ENCODE measurements at places on chromosomes 5 and 9.

DNA sequence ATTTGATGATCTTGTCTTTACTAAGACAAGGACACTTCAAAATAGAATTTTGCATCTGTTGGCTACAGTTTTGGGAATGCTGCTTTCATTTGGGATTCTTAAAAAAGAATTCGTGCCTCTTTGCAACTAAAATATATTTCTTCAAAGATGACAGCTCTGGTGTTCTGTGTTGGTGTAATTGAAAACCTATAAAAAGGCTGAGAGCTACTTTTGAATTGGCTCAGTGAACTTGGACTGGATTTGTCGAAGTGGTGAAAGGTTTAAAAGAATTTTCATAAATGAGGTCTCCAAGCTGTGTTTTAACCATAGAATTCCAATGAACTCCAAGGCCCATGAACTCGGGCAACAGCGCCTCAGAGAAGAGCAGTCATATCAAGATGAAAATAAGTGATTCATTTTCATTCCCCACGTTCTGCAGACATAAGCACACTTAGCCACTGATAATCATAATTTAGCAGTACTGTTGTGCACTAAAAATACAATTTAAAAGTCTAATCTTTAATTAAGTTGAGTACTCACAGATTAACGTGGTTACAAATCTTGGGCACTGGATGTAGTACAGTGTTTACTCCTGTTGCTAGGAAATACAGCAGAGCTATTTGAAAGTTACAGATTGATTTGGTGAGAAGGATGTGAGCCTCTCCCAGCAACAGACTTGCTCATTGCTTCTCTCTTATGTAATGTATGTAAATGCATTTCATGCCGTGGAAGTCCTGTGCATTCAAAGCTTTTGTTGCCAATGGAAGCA, 10.9 kb downstream of the SNCAIP start:
- no peak for DNase-seq

- DNase-seq = no peak
These were observed 166.3 kb downstream of the ATP10B start for GRCh38 chr5:160685695-160686094.

DNA sequence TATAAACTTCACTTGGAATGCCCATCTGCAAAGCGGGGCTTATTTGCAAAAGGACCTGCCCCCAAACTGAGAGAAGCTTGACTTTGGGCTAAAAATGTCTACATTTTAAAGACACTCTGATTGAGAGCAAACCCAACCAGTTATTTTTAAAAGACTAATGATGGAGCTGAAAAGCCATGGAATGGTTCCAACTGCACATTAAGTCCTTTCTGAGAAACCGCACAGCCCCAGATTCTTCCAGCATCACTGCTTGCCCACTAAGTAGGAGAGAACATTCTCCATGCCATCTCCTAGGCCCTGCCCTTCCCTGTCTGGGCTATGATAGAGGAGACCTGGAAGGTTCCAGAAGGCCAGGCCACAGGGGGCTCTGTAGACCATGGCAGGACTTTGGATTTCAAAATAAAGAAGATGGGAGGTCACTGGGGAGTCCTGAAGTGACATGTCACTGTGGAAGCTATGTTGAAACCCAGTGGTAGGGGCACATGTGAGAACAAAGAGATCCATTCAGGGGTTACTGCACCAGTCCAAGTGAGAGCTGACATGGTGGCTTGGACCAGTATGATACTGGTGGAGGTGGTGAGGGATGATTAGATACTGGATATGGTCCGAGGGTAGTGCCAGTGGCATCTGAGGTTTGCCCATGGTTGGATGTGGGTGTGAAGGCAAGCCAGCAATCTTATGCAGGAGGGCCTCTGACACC, 179.2 kb downstream of the DAB2IP start:
- DNase-seq = no peak

GRCh38 chr9:36530224-36530623, 42.5 kb upstream of the MELK start:
- DNase-seq = no peak

Measured in activated CD4-positive, alpha-beta T cell treated with anti-CD3 and anti-CD28 coated beads for 48 hours (primary cell).